Inflammatory macrophage treated with lipopolysaccharide for 1 hour (primary cell): ENCODE measurements at places on chromosomes 5 and 9.

GRCh38 chr5:111792471-111793058 lies 35.6 kb upstream of the NREP start:
- DNase-seq, result no peak

GRCh38 chr9:134212809-134213507 lies 48.6 kb upstream of the RNU6ATAC start:
- no peak for DNase-seq

DNA sequence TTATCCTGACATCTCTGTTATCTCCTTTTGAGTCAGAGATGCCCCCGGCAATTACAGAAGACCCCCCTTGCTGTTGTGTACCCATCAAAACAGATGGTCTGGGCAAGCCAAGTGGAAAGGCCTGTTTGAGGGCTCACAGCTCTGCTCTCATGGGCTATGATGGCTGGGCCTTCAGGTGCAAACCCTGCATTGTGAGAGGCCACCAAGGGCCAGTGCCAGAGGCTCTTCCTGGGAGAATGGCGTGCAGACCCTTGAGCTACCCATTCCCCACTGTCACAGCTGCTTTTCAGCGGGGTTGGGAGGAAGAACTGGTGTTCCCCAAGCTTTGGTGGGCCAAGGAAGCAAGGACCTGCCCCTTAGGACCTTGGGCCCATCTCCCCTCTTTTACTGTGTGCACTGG lies 174.7 kb upstream of the PPP1R26 start:
- no peak for DNase-seq

GRCh38 chr5:71492817-71493615 lies 37.6 kb downstream of the BDP1 start:
- DNase-seq, result no peak

DNA sequence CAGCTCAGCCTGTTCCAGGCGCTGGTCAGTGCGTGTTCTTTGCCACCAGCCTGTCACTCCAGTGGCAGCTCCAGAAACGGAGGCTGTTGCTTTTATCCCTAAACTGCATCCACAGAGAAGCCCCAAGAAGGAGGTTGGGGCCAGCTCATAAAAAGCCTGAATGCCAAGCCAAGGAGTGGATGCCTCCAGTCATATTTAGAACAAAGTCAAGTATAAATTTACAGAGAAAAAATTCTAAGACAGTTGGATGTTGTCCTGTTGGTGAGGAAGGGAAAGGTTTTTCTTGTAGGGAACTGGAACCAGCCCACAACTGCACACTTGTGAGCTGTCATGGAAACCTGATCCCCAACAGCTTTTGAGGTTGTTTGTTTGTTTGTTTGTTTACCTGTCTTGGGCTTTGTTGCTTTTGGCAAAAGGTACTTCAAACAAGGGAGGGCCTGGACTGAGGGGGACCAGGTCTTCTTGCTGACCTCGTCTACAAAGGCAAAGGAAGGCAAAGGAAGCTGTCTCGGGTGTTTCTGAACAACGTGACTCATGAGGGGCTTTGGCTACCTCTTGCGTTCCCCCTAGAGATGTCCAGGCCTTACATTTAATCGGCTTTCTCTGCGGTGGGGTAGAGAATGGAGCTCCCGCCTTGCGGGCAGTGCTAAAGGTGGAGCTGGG lies 36.7 kb downstream of the OLFML2A start:
- no peak for DNase-seq
